ENCODE measurements at places on chromosomes 4 and X.

- DNase-seq = no peak
Observed at GRCh38 chrX:138534410-138534809, 177.1 kb downstream of the FGF13 start.

DNA sequence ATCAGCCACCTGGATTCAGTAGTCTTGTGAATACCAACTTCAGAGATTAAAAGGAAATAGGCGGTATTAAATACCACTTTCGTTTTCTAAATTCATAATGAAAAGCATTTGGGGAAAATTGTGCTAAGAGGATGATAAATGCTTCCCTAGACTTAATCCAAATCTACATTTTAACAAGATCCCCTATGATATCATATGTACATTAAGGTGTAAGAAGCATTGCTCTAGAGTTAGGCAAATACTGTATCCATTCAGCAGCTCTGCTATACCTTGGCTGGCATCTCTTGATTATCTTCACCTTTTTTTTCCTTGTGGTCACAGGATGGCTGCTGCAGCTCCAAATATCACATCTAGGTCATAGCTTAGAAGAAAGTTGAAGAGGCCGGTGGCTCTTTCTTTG, 40.6 kb upstream of the PHEX start:
- DNase-seq = no peak

DNA sequence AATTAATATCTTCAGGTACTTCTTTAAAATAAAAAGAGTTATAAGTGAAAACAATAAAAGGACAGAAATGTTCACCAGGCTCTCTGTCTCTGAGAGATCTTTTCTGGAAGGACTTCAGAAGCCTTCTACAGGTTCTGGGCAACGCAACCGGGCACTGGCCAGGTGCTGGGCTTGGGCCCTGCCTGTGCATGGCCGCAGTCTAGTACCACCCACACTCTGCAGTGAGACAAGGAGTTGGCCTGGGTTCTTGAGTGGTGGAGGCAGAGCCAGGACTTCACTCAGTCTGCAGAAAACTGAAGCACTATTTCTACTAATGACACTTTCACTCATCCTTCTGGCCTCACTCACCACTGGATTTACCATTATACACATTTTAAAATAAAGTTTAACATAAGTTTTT, 21.8 kb downstream of the TAPT1 start:
- DNase-seq = no peak

GRCh38 chrX:23840674-23841073, 57.7 kb downstream of the SAT1 start:
- no peak for DNase-seq

GRCh38 chr4:113050371-113050755, 910 bp downstream of the ANK2 start:
- no peak for DNase-seq

GRCh38 chr4:110631584-110632505, 9.0 kb upstream of the PITX2 start:
- DNase-seq = no peak

All from stimulated activated CD4-positive, alpha-beta T cell treated with anti-CD3 and anti-CD28 coated beads, TNF-alpha, amount 100 ng/mL, for 1 hour (primary cell).